CD8-positive, alpha-beta memory T cell (primary cell): ENCODE measurements at places on chromosomes 4 and X.

DNA sequence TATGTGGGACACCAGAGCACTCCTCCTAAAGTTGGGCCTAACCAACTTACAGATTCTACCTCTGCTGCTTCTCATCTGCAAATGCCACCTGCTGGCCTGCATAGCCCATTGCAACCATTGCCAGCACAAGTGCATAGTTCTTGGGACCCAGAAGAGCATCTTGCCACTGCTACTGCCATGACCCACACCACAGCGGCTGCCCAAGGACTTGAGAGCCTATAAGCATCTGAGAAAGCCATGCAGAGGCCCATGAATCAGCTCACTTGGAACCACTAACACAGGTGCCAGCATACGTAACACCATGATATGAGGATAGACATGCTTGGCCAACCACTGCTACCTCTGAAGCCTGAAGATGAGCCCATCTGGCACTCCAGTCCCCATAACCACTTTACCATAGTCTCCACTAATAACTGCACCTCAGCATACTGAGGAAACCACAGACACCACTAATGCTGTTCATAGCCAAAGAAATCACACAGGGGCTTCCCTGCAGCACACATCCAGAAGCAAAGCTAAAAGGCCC, 258.1 kb upstream of the AGTR2 start:
- DNase-seq, result no peak

DNA sequence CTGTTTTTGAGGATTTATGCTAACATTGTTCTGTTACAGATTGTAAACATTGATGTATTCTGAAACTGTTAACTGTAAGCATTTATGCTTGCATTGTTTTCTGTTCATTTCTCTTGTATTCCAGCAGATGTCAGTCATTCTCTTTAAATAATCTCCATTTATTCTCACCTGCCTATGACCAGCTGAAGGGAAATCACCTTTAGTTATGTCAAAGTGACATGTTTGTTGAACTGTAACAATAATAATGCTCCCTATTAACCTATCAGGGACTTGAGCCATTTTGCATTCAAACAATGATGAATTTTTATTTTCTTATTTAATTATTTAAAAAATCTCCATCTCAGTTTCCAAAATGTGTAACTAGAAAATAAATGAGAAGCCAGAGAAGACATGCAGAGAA, 58.0 kb downstream of the SPCS3 start:
- DNase-seq, result no peak

- DNase-seq, result peak; percentile 47
Measured at GRCh38 chr4:114807759-114808404, 209.3 kb downstream of the UGT8 start.

GRCh38 chr4:26873391-26874026, 12.9 kb downstream of the STIM2 start:
- peak; percentile 69 for DNase-seq

DNA sequence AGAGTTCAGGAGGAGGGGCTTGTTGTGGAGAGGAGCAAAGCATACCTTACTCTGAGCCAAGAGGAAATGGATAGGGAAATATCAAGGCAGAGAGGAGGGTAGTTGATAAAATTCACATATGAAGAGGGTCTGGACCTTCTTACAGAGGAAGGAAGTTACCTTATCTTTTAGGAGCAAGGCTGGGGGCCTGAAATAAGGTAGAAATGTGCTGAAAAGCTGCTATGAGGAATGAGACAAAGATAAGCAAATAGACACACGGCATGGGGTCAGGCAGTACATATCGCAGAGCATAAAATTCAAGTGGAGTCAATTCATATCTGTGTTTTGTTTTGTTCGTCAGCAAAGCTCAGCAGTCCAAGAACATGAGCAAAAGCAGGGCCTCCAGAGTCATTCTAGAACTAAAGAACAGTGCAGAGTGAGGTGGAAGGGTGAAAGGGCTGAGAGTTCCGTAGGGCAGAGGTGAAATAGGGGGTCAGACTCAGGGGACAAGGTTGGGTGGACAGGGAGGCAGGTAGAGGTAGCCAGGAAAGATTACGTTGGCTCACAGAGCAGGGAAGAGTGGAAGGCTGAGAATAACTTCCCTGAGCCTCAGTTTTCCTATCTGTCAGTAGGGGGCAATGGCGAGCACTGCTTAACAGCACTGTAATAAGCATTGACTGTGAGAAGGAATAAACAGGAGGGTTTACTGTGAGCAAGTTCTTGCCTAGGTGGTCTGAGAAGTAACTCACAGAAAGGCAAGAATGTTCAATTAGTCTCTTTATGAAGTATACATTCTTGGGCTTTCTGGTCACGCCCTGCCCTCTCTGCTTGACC, 9.2 kb downstream of the VSIG4 start:
- peak; percentile 1 for DNase-seq

GRCh38 chrX:143632625-143633410, 3.1 kb downstream of the SLITRK4 start:
- DNase-seq, result no peak

DNA sequence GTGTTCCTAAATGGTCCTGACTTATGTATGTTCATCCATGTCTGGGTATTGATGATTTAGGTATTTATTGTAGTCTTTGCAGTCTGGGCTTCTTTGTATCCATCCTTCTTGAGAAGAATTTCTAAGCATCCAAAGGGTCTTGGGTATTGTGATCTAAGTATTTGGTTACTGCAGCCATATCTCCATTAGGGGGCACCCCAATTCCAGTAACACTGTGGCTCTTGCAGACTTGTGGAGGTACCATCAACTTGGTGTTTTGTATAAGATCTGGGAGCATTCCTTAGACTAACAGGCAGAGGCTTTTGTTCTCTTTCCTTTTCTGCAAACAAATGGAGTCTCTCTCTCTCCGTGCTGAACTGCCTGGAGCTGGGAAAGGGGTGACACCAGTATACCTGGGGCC, 113.7 kb upstream of the NEXMIF start:
- DNase-seq, result no peak
